CD4-positive, CD25-positive, alpha-beta regulatory T cell (primary cell): ENCODE measurements at places on chromosomes 2 and 18.

GRCh38 chr2:104848526-104848925 lies 5.4 kb upstream of the POU3F3 start:
- DNase-seq: no peak

GRCh38 chr18:79378536-79379250 lies 17.0 kb upstream of the NFATC1 start:
- peak; percentile 74 for DNase-seq

DNA sequence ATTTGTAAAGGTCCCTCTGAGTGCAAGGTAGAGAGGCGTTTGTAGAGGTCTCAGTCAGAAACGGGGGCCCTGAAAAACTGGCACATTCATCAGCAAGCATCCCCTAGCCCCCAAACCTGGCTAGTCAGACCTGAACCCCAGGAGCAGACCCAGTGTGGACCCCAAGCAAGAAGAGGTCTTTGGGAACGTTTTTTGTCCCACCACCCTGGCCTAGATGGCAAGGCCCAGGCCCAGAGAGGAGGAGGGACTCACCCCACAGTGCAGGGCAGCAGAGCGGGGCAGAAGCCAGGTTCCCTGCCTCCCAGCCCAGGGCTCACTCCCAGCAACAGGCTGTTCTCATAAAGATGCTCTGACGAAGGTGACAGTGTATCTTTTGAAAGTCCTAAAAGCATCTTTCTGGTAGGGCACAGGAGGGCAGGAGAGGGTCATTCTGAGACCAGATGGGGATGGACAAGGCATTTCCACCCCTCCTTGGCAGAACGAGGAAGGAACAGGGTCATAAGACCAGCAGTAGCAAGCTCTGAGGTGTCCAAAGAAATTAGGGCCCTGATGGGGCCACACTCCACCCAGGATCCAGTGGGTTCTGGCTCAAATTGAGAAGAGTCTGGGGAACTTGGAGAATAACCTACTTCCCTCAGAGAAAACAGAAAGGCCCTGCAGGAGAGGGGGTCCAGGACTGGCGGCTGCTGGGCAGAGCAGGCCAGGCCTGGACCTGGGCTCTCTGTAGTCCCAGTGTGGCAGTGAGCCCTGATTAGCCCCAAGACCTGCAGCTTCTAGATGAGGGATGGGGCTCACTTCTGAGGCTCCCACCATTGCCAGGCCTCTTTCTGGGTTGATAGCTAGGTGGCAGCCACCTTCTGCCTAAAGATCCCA lies 18.2 kb downstream of the ADRA2B start:
- DNase-seq: no peak

DNA sequence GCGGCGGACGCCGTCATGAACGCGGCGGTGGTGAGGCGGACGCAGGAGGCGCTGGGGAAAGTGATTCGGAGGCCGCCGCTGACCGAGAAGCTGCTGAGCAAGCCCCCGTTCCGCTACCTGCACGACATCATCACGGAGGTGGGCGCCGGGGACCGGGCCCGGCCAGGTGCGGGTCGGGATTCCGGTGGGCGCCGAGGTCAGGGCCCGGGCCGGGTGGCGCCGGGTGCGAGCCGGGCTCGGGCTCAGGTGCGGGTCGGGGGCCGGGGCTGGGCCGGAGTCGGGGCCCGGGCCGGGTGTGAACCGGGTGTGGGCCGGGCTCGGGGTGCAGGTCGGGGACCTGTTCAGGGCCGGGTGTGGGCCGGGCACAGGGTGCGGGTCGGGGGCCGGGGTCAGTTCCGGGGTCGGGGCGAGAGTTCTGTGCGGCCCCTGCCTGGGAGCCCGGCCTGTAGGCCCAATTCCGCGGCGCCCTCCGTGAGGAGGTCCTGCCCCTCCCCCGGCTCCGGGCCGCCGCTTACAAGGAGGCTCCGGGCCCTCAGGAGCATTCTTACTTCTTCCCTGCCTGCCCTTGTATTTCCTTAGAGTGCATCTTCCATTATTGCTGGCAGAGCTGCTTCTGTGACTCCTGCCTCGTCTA lies 447 bp downstream of the TRAF3IP1 start:
- no peak for DNase-seq

GRCh38 chr18:45106331-45106774 lies 425.7 kb downstream of the SETBP1 start:
- peak; percentile 1 for DNase-seq

GRCh38 chr18:8052237-8052701 lies 485.2 kb downstream of the PTPRM start:
- peak; percentile 11 for DNase-seq

DNA sequence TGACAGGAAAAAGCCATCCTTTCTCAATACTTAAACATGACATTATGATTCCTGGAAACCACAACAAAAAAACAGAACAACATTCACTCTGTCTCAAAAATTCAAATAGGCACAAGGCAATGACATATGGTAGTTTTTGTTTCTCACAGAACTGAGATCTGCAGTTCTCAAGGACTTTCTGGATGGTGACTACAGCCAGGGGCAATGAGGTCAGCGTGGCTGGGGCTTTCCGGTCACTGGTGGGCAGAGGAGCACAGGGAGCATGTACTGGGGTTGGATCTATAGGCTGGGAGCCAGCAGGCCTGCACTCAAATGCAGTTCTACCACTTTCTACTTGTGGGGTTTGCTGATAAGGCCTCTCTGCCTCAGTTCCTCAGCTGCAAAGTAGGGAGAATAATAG lies 72.0 kb downstream of the CTAGE1 start:
- no peak for DNase-seq

GRCh38 chr2:74739733-74740241 lies 85.7 kb downstream of the SEMA4F start:
- DNase-seq: no peak

- DNase-seq: no peak
These were observed 41.3 kb upstream of the SNED1 start for GRCh38 chr2:240956935-240957655.

- no peak for DNase-seq
These were observed 191.1 kb downstream of the IKZF2 start for GRCh38 chr2:212960336-212960735.

DNA sequence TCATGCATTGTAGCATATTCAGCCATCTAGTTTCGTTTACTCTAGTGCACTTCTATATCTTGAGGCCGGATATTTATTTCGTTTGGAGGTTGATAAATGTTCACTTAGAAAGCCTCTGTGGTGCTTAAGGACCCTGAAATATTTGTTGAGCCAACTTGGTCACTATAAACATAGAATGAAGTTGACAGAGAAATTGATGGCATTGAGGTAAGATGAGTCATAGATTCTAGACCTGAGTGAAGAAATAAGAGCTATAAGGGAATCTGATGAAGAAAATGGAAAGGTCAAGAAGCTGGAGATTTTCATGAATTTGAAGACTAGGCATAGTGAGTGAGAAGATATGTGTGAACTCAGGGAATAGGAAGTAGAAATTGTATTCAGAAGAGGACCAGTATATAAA lies 35.9 kb downstream of the EPC2 start:
- DNase-seq: no peak

DNA sequence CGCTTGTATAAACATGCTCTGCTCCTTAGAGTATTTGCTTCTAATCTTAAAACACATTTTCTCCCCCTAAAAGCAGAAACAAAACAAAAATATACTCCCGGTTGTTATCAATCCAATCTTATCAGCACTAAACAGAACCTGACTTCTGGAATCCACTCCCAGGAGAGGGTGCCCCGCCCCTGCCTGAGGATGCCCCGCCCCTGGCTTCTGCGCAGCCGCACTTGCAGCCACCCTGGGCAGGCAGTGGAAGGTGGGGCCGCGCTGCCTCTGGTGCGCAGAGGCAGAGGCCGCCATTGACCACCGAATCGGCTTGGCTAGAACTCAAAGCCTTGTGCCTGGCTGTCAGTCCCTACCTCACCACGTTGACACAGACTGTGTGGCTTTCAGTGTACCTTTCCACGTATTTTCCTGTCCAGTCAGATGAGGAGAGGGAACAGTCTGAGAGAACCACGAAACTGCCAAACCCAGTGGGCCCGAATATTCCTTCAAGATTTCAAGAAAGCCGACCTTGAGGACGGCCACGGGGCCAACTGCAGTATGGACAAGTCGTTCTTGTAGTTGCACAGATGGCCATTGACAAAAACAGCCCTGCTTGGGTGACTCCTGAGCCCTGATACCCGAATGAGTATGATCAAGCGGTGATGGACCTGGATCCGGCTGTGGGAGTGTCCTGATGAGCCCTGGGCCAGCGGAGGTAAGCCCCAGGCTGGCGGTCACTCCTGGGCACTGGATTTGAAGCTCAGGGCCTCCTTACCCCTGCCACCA lies 46.2 kb upstream of the ARHGAP28 start:
- DNase-seq: no peak

DNA sequence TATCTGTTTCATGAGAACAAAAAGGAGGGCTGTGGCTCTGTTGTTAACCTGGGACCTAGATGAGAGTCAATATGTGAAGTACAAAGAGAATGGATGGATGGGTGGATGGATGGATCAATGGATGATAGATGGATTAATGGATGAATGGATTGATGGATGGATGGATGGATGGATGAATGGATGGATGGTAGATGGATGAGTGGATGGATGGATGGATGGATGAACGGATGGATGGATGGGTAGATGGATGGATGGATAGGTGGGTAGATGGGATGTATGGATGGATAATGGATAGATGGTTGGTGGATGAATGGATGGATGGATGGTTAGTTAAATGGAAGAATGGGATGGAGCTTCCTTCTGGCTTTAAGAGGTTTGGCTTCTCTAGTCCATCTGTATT lies 396.7 kb downstream of the ALK start:
- DNase-seq: no peak

DNA sequence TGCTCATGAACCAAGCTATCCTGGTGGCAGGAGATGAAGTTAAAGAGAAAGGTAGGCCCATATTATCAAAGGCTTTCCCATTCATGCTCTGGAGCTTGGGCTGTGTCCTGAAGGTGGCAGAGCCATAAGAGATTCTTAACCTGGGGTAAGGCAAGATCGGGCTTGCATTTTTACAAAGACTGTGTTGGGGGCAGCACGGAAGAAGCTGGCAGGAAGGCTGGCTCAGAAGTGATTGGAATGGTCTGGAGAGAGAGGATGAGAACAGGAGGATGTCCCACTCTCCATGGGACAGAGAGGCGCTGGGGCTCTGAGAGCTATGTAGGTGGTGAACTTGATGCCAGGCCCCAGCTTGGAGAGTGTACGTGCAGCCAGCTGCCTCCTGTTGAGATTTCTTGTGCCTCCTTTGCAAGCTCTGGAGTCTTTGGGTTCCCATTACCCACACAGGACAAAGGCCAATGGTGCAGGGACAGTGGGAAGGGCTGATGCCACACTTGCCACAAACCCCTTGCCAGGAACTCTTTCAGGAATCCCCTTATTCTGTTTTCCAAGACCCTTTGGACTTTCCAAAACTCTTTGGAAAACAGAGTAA lies 40.6 kb upstream of the FZD5 start:
- no peak for DNase-seq

DNA sequence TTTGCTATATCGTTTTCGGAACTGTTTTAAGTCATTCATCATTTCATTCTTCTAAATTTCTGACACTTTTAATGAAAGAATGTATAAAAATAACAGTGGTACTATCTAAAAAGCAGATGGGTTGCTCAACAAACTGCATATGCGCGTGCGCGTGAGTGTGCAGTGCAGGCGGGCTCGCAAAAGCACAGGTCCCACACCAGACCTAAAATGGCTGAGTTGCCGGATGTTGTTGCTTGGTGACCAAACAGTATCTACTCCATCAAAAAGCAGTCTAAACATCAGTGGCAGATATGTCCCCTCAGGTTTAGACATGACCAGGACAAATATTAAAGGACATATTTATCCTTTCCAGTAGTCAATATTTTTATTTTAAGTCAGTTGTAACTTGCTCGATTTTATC lies 5.1 kb downstream of the NOL4 start:
- DNase-seq: no peak

- DNase-seq: peak; percentile 36
These were observed 114.9 kb downstream of the ICOS start for GRCh38 chr2:204051476-204051875.

- no peak for DNase-seq
These were observed 352.0 kb downstream of the THSD7B start for GRCh38 chr2:137117385-137117784.

DNA sequence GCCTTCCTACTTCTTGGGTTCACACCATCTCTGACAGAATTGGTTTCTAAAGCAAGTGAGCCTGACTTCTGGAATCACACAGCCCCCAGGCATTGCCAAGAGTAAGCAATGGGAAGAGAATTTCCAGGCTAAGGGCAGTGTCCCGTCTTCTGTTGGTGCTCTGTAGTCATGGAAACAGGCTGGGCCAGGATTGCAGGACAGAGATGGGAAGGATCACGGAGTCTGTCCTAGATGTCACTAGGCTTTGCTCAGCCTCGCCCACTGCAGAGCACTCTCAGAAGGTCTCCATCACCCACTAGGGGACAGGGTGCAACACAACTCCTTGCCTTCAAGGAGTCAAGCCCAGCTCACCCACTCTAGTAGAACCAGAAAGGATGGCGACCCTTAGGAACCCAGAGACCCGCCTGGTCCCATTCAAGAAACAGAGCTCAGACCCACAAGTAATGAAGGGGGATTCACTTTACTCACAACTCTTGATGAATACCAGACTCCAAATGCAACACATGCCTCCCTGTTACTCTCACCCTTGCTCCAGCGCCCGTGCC lies 48.6 kb upstream of the TEX51 start:
- DNase-seq: no peak

GRCh38 chr2:234292205-234292961 lies 204.5 kb downstream of the ARL4C start:
- DNase-seq: peak; percentile 94

DNA sequence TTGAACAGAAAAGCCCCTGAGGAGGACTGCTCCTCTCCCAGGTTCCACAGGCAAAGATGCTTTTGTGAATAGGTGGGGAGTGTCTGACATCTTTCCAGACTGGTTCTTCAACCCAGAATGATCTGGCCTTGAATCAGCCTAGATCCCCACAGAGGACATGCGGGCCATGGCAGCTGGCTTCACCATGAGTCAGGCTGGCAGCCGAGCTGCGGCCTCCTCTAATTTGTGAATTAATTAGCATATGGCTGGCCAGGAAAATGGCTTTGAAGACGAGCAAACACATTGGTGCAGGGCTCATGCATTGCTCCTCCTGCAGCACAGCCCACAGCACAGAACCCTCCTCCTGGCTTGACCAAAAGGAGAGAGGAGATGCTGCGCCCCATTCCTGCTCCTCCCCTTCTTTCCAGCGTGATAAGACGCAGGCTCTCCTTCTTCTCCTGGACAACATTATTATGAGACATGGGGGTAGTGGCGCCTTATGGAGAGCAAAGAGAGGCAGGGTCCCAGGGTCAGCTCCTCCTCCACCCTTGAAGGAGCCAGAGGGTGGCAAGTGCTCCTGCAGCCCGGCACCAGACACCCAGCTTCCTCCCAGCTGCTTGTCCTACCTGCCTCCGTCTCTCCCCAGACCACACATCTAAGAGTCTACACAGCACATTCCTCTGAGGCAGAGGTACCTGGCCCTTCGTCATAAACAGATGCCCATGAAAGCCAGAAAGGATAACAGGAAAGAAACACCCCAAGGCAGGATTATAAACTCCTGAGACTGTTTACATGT lies 66.7 kb downstream of the EDAR start:
- DNase-seq: no peak

DNA sequence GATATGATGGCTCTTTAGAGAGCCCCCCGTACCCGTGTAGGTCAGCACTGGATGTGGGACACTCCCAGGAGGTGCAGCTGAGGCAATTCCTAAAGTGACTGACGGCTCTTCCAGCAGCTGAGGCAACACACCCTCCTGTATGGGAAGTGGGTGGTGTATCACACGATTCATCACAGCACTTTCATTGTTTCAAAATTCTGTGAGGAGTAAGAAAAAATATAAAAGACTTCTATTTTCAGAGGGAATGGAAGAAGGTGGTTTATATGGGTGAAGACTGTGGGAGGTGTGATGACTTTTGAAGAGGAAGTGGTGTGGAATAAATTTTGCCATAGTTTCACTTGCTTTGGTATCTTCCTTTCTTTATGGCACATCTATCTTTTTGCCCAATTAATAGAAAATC lies 22.3 kb downstream of the QPCT start:
- DNase-seq: no peak
